ENCODE measurements at places on chromosomes 5 and 9.

- no peak for DNase-seq
Measured at GRCh38 chr9:84371737-84372136, 31.2 kb upstream of the SLC28A3 start.

DNA sequence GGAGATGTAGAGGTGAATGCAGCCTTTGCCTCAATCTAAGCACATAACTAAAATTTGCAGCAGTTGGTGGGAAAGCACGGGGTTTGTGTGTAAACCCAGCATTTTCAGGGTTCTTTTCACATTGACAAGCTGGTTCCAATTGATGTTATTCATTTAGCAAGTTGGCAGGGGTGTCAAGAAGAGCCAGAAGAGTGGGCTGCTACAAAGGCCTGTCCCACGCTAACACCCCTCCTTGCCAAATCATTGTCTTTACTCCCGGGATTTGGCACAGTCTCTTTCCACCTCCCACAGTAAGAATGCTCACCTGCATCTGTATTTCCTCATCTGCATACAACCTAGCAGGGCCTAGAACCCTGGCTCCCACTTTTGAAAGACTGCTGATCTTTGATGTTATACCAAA, 11.8 kb downstream of the RGMB start:
- DNase-seq = no peak

- no peak for DNase-seq
Measured at GRCh38 chr9:91698266-91698665, 251.8 kb downstream of the ROR2 start.

GRCh38 chr9:76530458-76531110, 71.6 kb downstream of the GCNT1 start:
- no peak for DNase-seq

DNA sequence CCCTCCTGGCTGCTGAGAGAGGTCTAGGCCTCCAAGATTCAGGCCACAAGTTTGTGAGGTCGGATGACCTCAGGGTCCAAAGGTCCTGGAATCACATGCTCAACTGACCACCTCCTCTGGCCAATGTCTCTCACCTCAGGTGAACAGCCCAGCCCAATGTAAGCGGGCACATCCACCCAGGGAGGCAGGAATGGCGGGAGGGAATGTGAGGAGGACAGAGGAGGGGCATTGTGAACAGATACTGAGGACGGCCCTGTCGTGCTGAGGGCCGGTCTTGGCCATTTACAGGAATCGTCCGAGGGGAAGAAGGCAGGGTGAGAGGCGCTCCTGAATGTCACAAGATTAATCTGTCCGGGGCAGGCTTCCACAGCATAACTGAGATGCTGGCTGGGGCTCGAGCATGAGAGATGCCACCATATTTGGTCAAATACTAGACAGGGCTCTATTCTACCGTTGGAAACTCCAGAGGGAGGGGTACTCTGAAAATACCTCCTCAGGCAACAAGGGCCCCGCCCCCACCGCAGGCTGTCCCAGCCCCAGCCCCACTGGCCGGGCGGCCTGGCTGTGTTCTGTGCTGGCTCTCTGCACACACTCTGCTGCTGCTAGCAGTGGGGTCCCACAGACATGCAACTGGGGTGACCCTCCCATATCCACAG, 1.5 kb upstream of the IL17B start:
- no peak for DNase-seq

DNA sequence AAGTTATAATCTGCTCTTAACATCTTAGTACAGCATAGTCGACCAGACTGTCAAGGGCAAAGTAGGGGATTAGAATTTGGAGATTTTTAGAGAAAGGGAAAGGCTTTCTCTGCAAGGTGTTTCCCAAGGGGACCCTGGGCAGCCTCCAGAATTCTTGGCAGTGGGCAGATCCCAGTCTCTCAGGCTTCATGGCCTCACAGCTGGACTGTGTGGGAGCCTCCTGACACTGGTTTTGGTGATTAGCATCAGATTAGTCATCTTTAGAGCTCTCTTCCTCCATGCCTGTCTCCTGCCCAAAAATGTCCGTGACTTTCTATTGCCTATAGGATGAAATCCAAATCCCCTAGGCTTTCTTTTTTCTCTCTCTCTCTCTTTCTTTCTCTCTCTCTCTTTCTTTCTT, 370.7 kb downstream of the ZSWIM6 start:
- no peak for DNase-seq

DNA sequence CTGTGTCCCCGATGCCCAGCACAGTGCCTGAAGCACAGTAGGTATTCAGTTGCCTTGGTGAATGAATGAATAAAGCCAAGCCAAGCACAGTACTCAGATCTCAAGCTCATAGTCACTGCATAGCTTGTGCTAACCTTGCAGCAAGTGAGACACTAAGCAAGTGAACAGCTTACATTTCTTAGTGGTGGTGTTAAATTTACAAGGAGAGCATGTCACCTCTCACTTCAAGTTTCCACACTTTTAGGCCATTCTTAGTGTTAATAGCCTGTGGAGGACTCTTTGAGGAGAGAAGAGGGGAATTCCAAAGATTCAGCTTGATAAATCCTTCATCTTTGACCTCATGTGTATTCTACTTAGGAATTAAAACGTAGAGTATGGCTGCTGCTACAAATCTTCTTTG, 104.7 kb downstream of the C9orf152 start:
- no peak for DNase-seq

DNA sequence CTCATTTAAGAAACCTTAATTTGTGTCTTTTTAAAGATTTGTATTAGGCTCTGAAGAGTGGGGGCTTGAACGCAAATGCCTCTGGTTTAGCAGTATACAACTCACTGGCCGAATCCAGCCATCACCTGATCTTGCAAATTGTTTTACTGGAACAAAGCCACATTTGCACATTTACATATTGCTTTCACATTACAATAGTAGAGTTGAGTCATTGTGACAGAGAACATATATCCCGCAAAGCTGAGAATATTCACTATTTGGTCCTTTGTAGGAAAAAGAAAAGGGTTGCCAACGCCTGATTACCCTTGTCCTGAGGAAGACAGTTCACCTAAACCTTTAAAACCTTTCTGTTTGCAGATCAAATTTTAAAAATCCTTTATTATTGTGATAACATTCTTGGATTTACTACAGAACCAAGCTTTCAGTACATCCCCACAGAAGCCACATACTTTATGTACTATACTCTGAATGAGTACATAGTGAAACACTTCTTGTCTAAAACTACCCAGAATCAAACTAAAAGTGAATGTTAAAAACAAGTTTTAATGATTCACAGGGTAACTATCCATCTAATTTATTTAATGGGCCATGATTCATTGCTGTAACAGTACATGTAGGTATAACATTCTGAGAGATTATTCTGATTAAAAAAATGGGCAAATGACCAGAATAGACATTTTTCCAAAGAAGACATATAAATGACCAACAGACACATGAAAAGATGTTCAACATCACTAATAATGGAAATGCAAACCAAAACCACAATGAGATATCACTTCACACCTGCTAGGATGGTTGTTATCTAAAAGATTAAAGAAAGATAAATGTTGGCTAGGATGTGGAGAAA, 161.0 kb downstream of the SLC25A46 start:
- no peak for DNase-seq

DNA sequence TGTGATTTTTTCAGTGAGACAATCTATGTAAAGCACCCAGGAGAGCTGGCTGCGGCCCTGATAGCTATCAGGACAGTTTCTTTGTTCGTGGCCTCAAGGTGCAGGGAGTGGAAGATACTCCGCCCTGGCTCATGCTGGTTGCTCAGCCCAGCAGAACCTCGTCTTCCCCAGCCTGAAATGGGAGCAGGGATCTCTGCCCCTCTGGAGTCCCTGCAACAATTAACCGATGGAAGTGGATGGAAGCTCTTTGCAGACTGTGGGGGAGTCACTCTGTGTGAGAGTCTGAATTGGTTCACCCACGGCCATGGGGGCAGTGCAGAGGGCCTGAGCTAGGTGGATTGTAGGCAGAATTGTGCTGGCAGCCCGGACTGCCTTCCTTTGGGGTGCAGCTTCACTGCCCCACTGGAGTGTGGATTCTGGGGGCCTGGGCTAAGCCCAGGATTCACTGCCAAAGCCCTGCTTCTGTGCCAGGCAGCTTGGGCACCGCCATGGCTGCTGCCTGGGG, 2.8 kb downstream of the AIF1L start:
- no peak for DNase-seq

GRCh38 chr5:103526164-103526915, 36.2 kb downstream of the NUDT12 start:
- no peak for DNase-seq

GRCh38 chr9:10238087-10238486, 374.7 kb downstream of the PTPRD start:
- DNase-seq = no peak

- DNase-seq = no peak
Measured at GRCh38 chr5:33242277-33242676, 198.5 kb upstream of the TARS1 start.

DNA sequence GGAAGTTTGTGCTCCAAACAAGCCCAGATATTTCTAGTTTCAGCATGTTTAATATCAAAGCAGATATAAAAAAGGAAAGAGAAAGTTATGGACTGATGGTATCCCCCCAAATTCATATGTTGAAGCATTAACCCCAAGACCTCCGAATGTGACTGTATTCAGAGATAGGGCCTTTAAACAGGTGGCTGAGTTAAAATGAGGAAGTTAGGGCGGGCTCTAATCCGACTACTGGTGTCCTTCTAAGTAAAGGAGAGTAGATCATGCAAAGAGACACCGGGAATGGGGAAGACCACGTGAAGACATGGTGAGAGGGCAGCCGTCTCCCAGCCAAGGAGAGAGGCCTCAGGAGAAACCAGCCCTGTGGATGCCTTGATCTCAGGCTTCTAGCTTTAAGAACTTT, 324.1 kb upstream of the KIF2A start:
- DNase-seq = no peak

- DNase-seq = no peak
Measured at GRCh38 chr5:130110328-130110727, 206.1 kb downstream of the CHSY3 start.

GRCh38 chr5:173547579-173547978, 68.9 kb downstream of the BOD1 start:
- DNase-seq = no peak

DNA sequence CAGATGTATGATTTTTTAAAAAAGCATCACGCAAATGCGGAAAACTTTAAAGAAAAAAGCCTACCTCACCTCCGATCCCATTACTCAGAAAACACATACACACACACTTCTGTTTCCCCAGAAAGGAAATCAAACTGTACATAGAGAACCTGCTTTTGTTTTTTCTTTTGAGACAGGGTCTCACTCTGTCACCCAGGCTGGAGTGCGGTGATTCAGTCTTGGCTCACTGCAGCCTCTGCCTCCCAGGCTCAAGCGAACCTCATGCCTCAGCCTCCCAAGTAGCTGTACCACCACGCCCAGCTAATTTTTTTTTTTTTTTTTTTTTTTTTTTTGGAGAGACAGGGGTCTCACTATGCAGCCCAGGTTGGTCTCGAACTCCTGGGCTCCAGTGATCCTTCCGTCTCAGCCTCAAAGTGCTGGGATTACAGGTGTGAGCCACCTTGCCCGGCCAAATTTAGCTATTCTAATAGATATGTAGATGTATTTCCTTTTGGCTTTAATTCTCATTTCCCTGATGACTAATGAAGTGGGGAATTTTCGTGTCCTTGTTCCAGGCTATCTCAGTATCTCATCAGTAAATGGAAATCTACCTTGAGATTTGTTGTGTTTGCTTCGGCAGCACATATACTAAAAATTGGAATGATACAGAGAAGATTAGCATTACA, 25.7 kb upstream of the EEIG1 start:
- no peak for DNase-seq

GRCh38 chr5:102481054-102481715, 17.6 kb downstream of the SLCO6A1 start:
- DNase-seq = no peak

DNA sequence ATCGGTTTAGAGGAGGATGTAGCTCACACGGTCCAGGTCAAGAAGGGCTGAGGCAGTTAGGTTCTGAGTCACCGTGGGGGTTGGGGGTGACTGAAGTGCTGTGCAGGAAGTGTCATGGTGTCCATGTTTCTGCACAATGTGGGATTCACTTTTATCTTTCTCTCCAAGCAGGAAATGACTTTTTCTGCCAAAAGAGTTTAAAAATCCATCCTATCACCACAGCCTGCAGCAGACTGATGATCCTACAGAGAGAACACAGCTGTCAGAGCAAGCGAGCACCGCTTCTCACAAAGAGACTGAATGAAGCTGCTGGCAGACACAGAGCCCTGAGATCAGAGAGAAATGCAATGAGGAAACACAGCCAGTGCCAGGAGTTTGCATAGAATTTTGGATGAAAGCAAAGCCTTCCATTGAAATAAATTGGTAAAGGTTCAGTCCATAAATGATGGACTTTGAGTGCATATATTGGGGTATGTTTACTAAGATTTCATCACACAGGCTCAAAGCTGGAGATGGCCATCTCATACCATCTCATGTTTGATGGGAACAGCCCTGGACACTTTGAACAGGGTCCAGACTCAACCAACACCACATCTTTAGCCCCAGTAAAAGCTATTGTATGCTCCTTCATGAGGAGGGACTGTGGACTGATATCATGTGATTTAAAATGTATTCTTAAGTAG, 213.9 kb upstream of the FBXL7 start:
- no peak for DNase-seq

- DNase-seq = no peak
Measured at GRCh38 chr9:127726871-127727270, 8.2 kb downstream of the TOR2A start.

DNA sequence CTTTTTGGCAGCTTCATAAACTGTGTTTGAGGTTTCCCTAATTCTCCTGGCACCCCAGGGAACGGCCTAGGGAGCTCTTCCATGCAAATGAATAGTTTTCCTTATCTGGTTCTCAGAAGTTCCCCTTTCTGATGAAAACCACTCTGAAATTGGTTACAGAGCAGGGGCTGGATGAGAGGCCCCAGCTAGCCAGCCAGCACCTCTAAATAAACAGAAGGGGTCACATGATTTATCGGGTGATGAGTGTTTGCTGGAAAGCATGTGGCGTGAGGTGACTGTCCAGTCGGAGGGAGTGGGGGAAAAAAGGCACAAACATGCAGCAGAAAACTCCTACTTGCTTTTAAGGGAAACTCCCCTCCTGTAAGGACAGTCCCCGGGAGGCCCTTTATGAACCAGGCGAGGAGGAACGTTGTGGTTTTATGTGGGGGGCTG, 261.2 kb upstream of the ANKRD55 start:
- DNase-seq = no peak

DNA sequence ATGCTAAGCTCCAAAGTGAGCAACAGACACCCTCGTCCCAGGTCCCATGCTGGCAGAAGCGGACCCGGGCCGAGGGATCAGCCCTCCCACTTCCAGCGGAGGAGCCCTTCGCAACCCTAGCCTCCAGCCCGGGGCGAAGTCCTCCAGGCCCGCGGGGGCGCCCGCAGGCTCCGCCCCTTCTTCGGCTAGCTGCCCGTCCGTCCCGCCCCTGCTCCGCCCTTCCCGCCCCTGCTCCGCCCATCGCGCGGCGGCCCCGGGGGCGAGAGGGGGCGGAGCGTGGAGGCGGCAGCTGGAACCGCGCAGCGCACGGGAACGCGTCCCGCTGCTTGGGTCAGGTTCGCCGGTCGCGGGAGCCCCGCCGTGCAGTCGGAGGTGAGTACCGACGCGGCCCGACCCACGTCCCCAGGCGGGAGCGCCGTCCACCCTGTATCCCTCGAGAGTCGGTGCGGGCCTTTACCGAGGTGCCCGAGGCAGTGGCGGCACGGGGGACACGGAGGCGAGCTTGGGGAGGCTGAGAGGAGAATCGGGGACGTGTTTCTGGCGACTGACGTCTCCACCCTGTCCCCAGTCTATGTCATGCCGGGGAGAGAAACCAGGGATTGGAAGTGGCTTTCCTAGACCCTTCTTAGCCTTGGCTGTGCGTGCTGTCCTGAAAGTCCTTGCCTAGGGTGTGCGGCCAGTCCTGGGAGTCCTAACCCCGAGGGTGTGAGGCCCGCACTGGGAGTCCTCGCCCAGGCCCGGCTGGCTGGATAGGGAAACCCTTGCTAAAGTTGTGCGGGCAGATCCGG, at the start of gene ACO1:
Gene ACO1, plus strand, starts transcription at position 280 of the 788 bp plus-strand sequence. CDS start 20,864 bp downstream, outside the sequence.
- DNase-seq = peak; percentile 47

Measured in DMS 273 treated with DMSO at 0.1 percent for 48 hours (cell line).